ENCODE measurements at places on chromosomes 3 and 15. TPM values are rescaled to one million over a fixed set of nuclear protein-coding genes. Genes with fewer than 3 reads are reported as not detected.
A peak's percentile ranks its signal among the peaks of the same experiment; 100 is the strongest.

DNA sequence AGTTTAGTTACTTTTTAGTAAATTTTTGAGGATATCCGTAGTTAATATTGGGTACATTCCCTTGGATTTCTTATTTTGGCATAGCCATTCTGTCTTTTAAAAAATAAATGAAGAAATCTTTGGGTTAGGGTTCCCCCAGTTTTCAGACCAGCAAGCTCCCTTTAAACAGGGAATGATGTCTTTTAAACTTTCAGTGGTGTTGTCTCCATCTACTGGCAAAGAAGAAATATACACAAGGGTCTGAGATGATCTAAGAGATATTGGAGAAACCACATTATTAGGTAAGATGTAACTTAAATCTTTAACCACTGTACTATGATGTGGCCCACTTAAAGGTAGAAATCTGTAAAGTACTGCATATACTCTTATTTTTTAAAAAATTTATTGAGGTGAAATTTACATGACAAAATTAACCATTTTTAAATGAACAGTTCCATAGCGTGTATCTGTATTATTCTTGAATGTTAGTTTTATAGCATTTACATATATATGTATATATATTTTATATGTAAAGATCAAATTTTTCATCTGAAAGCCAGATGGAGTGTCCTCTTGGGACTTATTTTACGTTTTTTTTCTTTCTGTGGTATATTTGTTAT lies 35.1 kb upstream of the EIF3J start:
- DNase-seq, result peak; percentile 66

DNA sequence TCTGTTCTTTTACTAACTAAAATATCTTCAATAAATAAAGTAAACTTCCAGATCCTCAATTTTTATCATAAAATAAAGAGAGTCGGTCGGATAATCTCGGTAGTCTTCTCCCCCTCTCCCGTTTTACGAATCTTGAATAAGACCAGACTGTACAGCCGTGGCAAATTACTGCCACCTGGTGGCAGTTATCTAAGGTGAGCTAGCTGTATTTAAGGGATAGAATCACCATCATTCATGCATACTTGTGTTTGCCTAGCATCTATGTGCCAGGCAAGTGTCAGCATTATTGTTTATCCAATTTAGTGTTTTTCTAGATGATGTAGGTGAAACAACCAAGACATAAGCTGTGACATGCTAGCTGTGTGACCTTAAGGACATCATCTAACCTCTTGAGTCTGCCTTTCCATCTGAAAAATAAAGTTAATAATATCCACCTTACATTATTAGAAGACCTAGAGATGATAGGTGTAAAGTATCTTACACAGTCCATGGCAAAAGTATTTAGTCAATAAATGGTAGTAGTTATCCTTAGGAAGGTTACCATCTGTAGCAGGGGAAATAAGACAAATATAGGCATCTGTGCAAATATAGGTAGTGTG lies 21.3 kb downstream of the DUT start:
- DNase-seq, result peak; percentile 69

GRCh38 chr3:79947469-79947868 lies 179.7 kb upstream of the ROBO1 start:
- no peak for DNase-seq

GRCh38 chr15:50302581-50302980 lies 37.1 kb upstream of the HDC start:
- no peak for DNase-seq

DNA sequence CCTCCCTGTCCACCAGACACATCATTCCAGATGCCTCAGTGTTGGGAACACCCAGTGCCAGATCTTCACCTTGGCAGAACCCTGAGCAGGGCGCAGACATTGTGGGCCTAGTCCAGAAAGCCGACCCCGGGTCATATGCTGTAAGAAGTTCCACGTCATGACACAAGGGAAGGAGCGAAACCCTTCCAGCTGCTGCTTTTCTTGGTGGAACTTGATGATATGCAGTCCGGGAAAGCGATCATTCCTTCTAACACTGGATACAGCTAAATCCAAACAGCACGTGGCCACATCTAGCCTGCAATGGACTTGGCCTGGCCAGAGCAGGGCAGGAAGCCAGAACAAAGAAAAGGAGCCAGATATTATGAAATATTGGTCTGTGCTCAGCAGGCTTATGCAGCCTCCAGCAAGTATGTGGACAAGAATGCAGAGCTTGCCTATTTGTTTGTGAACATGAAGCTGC lies 22.0 kb downstream of the GASK1A start:
- peak; percentile 85 for DNase-seq

GRCh38 chr15:62449638-62450037 lies 284.6 kb upstream of the C2CD4B start:
- no peak for DNase-seq

DNA sequence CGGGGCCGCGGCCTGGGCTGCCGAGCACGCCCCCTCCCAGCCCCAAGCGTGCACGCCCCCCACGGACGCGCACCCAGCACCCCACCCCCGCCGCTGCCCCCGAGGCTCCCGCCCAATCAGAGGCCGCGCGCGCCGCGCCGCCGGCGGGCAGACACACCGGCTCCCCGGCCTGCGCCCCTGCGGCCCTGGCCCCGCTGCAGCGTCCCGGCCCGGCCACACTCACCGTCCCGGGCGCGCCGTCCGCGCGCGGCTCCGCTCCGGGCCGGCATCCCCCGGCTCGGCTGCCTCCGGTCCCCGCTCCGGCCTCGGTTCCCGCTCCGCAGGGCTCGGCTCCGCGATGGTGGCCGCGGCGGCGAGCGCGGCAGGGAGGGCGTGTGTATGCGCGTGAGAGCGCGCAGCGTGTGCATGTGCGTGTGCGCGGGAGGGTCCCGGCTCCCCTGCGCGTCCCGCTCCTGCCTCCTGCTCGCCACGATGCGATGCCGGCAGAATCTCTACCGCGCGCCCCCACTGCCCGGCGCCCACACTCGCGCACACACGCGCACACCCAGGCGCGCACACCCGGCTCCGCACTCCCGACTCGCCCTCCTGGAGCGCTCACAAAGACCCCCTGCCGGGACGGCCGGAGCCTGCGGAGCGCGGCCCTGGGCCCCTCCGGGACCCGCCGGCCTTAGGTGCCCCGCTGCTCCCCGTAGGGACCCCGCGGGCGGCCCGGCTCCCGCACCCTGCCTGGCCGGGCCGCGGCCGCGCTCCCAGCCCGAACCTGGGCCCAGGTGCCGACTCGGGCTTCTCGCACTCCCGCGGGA lies 186.5 kb upstream of the LINGO1 start:
- no peak for DNase-seq

DNA sequence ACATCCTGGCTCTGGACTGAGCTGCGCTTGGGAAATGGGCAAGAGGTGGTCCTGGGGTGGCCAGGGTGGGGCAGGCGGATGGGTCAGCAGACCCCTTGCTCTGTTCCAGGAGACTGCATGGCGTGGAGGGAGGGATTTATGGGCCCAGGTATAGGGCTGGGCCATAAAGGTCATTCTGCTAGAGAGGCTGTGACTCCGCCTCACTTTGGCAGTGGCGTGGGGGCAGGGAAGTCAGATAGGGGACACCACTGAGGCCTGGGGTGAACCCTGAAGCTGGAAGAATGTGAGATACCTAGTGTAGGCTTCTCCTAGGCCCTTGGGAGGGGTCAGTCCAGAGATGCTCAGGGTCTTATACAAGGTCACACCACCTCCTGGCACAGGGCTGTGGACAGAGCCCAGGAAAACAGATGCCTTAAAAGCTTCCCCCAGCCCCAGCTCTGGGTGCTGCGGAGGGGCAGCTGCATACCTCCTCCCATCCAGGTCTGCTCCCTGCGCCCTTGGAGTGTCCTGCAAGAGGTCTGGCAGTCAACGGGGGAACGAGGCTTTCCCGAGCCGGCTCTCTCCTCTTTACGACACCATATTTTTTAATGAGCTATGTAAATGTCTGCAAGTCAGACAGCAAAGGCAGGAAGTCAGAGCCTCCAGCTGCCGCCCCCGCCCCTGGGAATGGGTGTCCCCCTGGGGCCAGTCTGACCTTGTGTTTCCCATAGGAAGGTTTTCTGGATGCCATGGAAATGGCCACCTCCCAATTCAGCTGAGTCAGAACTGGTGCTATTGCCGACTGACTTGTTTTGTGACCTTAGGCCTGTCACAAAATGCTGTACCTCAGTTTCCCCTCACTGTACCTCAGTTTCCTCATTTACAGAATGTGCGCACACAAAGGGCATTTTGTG lies 26.3 kb downstream of the LINGO1 start:
- DNase-seq, result peak; percentile 13

GRCh38 chr3:123618768-123619484 lies 34.1 kb upstream of the HACD2 start:
- peak; percentile 82 for DNase-seq

DNA sequence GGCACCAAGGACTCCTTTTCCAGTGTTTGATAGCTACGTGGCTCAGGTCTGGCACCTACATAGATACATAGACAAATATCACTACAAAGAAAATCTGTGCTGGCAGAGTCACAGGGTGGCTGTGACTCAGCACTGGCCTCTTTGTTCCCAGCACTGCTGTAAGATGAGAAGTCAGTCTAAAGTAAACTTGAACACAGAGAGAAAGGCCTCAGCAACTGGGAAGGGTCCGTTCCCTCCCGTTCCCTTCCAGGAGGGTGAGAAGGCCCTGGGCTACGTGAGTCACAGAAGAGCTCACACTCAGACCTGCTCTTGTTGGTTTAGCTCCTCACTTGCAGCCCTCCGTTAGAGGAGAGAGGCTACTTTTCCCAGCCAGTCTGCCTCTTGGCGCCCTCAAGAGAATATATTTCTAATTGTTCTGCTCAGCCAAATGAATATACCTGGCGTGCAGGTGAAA lies 23.1 kb downstream of the ANXA2 start:
- DNase-seq, result peak; percentile 99

DNA sequence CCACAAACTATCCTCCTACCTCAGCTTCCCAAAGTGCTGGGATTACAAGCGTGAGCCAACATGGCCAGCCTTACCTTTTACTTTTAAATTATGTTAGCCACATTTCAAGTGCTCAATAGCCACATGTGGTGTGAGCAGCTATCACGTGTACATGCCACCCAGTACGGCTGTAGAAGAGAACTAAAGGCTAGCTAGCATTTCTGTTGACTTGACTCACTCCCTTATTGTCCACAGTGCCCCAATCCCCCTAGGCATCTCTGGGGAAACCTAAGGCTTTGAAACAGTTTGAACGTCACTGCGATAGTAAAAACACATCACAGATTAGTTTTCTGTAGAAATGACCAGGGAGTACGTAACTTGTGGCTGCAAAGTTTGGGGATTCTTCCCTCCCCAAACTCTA lies 12.0 kb downstream of the C15orf40 start:
- no peak for DNase-seq

GRCh38 chr3:62361261-62361660 lies 12.1 kb downstream of the FEZF2 start:
- DNase-seq, result no peak

DNA sequence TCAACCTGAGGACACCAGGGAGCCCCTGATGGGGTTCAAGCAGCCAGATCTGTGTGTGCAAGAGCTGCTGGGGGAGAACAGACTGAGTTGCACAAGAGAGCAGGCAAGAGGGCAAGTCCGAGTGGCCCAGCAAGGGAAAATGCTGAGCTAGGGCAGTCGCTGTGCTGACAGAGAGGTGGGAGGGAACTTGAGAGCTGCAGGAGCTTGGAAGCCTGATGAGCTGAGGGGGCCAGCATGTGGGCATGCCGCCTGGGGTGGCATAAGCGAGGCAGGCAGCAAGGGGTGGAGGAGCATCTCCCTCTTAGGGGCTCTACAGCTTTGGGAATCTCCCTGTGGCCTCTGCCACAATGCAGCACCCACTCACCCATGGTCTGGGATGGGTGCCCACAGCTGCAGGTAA lies 4.7 kb upstream of the CORO2B start:
- DNase-seq, result no peak

Gene NR2E3
- 0.19 TPM for polyA plus RNA-seq

Gene THSD4
- polyA plus RNA-seq, result 30.5 TPM

Gene LNP1
- polyA plus RNA-seq, result 2.4 TPM

Gene LMOD3
- not detected for polyA plus RNA-seq

Gene DNAH12
- 0.02 TPM for polyA plus RNA-seq

Gene ALDH1L1
- not detected for polyA plus RNA-seq

Gene ZNF860
- polyA plus RNA-seq, result 0.07 TPM
